ENCODE measurements at places on chromosomes 3 and 15.

DNA sequence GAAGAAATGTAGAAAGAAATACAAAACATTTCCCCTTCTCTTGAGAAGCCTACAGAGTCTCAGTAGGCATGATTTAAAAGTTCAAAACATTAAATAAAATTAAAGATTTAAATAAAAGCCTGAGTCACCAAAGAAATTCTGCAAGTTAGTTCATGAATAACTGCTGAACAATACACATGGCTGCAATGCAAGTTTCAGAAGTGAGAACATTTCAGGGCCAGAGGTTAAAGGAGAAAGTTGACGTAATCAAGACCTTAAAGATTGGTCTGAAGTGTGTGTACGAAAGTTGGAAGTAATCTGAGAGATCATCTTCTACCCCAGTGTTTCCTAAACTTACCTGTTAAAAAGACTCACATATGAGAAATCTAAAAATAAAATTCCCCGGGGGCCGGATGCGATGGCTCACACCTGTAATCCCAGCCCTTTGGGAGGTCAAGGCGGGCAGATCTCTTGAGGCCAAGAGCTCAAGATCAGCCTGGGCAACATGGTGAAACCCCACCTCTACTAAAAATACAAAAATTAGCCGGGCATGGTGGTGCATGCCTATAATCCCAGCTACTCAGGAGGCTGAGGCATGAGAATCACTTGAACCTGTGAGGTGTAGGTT lies 108.7 kb upstream of the PHLDB2 start:
- DNase-seq = no peak

DNA sequence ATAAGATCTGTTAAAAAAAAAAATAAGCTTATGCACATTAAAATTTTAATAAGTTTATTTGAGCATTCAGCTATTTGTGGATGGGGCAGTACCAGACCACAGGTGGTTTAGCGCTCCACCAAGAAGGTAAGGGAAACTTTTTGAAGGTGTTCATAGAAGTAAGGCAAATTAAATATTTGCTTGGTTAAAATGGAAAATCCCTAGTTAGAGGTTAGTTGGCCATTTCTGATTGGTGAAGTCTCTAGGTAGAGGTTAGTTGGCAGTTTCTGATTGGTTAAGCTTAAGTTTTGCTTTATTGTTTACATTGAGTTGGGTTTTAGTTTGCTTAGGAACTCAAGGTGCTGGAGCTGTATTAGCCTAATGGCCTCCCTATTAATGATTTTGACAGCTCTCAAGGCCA lies 30.7 kb downstream of the SCN11A start:
- no peak for DNase-seq

GRCh38 chr3:1087066-1087560 lies 5.7 kb upstream of the CNTN6 start:
- peak; percentile 70 for DNase-seq

DNA sequence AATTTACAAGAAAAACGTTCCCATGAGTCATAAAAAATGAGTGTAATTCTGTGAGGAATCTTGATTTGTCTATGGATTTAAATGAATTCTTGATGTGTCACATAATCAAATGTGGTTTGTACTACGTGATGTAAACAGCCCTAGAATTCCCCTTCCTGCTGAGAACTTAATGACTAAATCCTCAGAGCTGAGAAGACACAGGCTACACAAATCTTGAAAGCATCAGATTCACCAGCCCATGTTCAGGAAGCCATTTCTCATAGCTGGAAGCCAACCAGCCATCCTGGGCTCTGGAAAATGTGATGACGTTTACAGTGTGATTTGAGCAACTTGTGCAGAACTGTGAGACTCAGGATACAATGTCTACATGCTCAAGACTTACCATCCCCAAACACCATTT lies 193.7 kb upstream of the MME start:
- DNase-seq = peak; percentile 51

DNA sequence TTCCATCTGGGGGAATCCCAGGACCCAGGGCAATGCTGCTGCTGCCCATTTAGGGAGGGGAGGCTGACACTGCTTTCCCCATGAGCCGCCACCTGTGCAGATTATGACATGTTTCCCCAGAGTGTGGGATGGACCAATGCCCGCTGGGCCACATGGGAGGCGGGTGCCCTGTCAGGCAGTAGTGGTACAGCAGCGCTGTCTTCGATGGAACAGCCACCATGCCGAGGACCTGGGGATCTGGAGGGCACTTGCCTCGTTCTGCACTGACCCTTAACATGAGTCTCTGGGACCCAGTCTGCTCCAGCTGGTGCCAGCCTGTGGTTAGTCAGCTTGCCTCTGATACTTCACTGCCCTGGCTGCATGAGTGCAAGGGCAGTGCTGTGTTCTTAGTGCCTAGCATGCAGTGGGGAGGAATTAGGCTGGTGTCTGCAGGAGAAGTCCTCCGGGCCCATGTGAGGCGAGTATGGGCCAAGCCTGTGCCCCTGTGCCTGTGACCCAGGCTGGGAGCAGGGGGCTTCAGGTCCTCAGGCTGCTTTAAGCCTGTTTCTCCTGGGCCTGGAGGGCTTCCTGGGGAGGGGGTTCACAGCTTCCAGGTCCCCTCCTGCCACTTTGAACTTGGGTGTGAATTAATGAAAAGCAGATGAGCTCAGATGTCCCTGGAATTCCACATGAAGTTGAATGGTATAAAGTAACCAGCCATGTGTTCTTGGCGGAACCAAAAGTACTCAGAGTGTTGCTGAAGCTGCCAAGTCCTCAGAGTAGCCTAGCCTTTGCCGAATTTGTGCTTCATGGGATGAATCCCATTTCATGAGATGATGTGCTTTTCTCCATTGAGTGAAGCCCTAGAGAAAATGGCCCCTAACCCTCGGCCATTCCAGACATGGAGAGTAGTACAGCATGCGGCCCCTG lies 22.9 kb downstream of the KLF13 start:
- no peak for DNase-seq

GRCh38 chr3:45088543-45089358 lies 57.4 kb downstream of the CDCP1 start:
- DNase-seq = peak; percentile 67

DNA sequence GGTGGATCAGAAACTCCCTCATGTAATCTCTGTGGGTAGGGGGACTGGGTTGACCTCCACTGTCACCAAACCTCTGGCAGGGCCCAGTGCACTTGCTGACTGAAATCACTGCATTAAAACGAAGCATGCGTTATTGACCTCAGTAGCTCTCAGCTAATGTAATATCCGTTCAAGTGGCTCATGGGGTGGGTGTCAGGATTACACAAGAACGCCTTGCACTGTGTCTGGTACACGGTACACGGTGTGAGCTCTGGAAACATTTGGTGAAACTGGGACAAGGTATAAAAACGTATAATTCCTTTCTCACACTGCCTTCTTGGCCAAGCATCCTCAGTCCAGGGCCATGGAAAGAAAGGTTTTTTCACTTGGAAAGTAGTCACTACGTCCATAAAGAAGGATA lies 11.9 kb downstream of the LRTM1 start:
- DNase-seq = no peak

DNA sequence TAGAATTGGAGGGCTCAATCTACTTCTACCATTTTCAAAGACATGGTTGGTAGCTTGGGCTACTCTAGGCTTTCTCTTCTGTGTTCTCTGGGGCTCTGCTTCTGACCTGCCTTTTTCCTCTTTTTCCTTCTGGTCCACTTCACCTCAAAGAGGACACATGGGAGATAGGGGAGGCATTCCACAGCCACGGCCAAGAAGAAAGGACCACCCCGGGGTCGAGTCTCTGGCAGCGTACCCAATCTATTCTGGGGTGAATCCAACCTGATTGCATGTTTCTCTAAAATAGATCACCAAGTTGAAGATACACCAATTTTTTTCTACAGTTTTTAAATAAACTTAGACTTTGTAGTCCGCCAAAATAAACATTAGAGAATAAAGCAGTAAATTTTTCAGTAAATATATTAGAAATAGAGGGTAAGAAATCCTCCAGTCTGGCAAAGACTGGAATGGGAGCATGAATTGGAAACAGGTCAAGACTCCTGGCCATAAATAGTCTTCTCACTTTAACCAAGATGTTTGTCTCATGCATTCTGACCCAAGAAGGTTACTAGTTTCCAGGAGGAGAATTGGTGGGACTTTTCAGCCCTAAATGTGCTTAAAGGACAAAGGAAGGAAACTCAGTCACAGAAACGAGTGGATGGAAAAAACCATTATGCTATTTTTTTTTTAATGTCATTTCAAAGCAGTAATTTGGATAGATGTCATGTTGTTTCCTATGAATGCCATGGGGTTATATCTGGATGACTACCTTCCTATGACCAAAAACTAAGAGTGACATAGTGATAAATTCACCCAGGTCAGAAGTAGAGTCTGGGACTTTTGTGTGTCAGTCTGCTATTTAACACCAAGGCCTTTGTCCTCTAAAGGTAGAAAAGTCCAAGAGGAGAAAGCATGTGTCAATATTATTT lies 71.3 kb upstream of the PHLDB2 start:
- no peak for DNase-seq

- DNase-seq = peak; percentile 21
Measured at GRCh38 chr3:158471639-158472294, 99.2 kb upstream of the MLF1 start.

DNA sequence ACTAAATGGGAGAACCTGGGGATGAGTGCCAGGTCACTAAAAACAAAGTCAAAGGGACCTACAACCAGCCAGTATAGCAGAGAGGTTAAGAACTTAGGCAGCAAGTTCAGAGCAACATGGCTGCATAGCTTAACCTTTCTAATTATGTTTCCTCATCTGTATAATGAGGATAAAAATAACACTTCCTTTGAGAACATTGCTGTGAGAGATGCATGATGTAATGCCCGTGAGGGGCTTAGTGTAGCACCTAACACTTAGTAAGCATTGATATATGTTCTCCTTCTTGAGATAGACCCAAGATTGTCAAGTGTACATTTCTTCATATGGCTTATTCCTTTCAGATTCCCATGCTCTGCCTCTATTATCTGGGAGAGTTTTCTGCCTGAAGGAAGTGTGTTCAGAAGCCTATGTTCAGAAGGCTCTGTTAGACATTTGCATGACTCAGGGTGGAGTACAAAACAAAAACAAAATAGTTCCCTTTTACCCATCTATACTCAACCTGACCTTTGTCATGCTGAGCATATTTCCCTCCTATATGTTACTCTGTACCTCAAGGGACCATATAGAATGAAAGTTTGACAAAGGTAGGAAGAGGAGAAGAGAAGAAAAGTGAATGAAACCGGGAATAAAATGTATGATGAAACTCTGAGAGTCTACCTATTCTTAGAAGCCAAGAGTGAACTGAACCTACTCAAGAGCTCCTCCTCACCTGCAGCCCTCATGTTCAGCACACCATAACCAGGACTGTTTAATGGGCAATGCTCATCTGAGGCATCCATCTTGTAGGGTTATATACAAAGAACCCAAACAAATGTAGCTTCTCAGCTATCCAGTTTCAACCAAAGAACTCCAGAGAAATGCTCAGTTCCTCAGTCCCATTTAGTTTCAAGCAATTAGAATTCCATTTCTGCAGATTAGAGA lies 70.7 kb upstream of the KCNMB2 start:
- DNase-seq = no peak

- no peak for DNase-seq
Measured at GRCh38 chr15:31308185-31308639, 18.4 kb upstream of the KLF13 start.

- DNase-seq = no peak
Measured at GRCh38 chr15:48426044-48426443, 94.8 kb downstream of the DUT start.

DNA sequence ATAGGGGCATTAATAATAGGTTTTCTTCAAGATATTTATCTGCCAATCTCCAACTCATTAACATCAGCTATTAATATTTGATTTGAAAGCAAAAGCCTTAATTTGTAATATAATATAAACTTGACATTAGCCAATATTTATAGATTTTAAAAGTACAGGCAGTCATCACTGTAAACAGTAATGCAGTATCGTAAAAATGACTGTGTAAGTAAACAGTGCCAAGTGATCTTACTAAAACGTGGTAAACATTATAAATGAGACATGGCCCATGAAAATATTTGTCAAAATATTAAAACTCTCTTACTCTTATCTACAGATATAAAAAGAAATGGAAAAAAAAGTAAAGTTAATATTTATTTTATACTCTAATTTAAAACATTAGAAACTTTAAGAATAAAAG lies 101.6 kb upstream of the EPHA6 start:
- DNase-seq = no peak

DNA sequence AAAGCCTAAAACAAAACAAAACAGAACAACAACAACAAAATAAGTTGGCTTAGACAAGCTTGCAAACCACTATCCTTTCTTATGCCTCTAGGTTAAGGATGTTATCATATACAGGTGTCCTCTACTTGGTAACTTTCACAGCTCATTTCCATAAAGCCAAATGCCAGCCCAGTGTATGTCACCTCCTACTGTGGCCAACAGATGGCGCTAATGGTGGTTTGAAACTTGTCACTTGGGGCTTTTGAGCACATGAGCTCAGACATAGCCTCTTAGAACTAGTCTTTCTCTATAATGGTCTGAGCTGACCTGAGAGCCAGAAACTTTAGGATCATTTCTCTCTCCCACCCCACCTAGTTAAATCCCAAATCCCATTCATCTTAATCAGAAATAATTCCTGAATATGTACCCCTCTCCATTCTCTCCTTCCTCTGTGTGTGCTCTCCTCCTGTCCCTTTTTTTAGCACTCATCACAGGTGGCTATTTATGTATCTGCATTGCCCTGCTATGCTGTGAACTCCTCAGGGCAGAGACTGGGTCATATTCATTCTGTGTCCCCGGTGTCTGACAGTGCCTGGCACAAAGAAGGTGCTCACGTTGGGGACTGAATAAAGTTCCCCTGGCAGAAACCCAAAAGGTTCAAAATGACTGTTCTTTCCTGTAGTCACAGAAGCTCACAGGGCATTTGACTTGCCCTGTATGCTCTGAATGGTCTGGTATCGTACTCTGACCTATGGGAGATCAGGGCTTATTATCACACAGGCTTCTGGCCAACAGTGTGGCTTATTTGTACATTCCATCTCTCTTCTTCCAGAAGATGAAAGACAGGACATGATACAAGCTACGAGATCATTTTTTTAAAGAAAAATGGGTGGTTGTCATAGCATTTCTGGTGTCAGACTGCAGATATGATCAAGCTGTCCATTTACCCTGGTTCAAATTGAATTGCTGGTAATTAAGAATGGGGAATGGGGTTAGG lies 319.3 kb upstream of the AZI2 start:
- DNase-seq = peak; percentile 65

DNA sequence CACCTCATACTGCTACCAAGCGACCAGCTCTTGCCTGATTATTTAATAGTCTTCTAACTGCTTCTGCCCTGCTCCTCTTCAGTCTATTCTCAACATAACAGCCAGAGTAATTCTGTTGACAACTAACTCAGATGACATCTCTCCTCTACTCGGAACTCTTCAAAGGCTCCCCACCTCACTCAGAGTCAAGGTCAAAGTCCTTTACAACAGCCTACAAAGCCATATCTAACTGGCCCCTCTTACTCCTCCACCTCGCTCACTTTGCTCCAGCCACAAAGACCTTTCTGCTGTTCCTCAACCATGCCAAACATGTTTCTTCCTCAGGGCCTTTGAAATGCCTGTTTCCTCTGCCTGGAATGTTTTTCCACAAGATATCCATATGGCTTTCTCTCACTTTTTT lies 43.6 kb downstream of the PIK3R4 start:
- DNase-seq = no peak

GRCh38 chr15:64693134-64693533 lies 82.3 kb downstream of the RBPMS2 start:
- peak; percentile 93 for DNase-seq

Data from lung (tissue), 17 donors.